Central memory CD8-positive, alpha-beta T cell (primary cell): ENCODE measurements at places on chromosomes 7 and 10.

GRCh38 chr10:10533437-10533836, 484.2 kb upstream of the CELF2 start:
- H3K4me1 ChIP-seq = no peaks in the 10 kb centered on the region
- no peaks in the 10 kb centered on the region for H3K36me3 ChIP-seq
- no peak for DNase-seq
- no peak overlapping the region for H3K27ac ChIP-seq

GRCh38 chr7:41134300-41135255, 568.3 kb downstream of the INHBA start:
- no peak overlapping the region for H3K4me3 ChIP-seq
- H3K4me1 ChIP-seq = no peaks in the 10 kb centered on the region
- H3K36me3 ChIP-seq = no peaks in the 10 kb centered on the region
- no peak overlapping the region for H3K27ac ChIP-seq
- no peaks in the 10 kb centered on the region for H3K27me3 ChIP-seq

DNA sequence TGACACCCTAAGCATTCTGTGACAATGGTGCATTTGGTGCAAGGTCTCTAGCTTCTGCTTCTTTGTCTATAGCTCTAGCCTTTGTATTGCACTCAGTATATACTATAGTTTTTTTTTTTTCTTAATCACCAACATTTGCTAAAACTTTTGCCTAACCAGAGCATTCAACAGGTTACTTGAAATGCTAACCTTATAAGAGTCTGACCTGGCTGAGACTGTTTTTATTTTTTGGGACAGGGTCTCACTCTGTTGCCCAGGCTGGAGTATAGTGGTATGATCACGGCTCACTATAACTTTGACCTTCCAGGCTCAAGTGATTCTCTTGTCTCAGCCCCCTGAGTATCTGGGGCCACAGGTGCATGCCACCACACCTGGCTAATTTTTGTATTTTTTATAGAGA, 92.4 kb downstream of the ZNF365 start:
- DNase-seq = no peak
- H3K4me3 ChIP-seq = no peak overlapping the region
- H3K4me1 ChIP-seq = no peaks in the 10 kb centered on the region
- peaks cover 2% of the 10 kb centered on the region for H3K36me3 ChIP-seq
- H3K27ac ChIP-seq = no peak overlapping the region

- DNase-seq = no peak
- H3K27ac ChIP-seq = peak overlapping the region; percentile 29
- peaks cover 7% of the 10 kb centered on the region for H3K27me3 ChIP-seq
- peaks cover 14% of the 10 kb centered on the region for H3K4me1 ChIP-seq
- no peak overlapping the region for H3K4me3 ChIP-seq
These were observed 13.1 kb upstream of the IMPDH1 start for GRCh38 chr7:128422842-128423241.

DNA sequence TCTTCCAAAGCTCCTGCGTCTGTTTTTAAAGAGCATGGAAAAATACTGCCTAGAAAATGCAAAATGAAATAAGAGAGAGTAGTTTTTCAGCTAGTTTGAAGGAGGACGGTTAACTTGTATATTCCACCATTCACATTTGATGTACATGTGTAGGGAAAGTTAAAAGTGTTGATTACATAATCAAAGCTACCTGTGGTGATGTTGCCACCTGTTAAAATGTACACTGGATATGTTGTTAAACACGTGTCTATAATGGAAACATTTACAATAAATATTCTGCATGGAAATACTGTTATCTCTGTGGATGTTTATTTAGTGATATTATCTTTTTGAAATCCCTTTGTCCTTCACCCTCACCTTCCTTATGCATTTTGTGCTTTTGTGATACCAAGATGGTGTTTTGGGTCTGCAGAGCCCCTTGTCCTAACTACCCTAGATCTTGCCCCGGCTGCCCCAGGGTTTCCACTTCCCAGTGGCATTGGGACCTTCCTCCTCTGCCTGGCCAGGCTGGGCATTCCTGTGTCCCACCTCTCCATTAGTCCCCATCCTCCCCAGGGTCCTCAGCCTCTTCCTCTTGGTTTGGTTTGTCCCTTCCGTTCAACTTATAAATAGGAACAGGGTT, 5.2 kb downstream of the IGFBP1 start:
- H3K27ac ChIP-seq = no peak overlapping the region
- no peaks in the 10 kb centered on the region for H3K36me3 ChIP-seq
- peaks cover 90% of the 10 kb centered on the region for H3K27me3 ChIP-seq
- H3K4me3 ChIP-seq = no peak overlapping the region
- no peak for DNase-seq

DNA sequence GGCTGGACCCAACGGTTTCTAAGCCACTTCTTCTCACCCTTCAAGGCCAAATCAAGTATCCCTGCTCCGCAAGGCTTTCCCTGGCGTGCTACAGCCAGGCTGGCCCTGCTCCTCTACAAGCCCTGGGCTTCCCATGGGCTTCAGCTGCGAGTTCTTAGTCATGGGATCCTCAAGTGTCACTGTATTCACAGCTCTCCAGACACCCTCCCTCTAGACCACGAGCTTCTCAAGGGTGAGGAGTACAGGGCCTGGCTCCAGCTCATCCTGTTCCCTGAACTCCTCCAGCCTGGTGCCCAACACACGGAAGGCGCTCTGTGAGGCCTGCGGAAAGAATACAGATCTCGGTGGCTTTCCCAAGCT, 38.8 kb downstream of the FAM53B start:
- DNase-seq = no peak
- no peaks in the 10 kb centered on the region for H3K27me3 ChIP-seq
- peaks cover 96% of the 10 kb centered on the region for H3K4me1 ChIP-seq
- H3K4me3 ChIP-seq = peak overlapping the region; percentile 65
- H3K27ac ChIP-seq = peak overlapping the region; percentile 97

GRCh38 chr10:17122726-17123661, 6.6 kb downstream of the CUBN start:
- no peak overlapping the region for H3K27ac ChIP-seq
- H3K36me3 ChIP-seq = peaks cover 17% of the 10 kb centered on the region
- no peak for DNase-seq
- no peak overlapping the region for H3K4me3 ChIP-seq
- no peaks in the 10 kb centered on the region for H3K27me3 ChIP-seq

DNA sequence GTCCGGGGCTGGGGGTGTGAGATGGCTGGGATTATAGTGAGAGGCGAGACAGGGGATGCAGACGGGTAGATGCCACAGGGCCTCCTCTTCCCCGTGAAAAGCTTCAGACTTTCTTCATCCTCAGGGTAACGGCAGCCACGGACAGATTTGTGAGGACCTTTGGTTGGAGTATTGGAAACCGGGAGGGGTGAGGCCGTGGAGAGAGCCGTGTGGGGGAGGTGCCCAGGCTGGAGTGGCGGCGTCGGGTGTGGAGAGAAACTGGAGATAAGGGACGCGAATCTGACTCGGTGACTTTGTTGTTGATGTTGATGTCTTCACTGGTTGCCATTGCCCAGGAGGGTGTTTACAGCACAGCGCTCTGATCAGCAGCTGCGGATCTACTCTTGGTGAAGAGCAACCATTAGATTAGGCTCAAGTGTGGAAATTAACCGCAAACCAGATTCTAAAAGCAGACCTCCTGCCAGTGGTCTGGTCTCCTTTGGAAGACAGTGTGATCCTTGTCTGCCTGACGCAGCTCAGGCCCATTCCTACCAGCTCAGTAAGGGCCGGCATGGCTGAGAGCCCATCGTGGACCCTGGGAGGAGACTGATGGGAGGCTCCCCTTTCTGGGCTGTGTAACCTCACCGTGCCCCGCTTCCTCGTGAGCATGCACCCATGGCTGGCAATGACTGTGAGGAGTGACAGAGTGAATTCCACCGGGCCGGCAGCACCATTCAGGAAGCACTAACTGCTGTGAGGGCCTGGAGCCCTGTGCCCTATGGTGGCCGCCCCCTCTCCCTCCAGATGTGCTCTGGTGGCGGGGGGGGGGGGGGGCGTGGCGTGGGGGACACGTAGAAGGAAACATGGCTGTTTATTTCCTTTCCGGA, 90.3 kb downstream of the INPP5A start:
- peak overlapping the region; percentile 46 for H3K27ac ChIP-seq
- DNase-seq = no peak
- H3K4me3 ChIP-seq = no peak overlapping the region
- H3K4me1 ChIP-seq = peaks cover 39% of the 10 kb centered on the region
- H3K27me3 ChIP-seq = no peaks in the 10 kb centered on the region

- H3K4me3 ChIP-seq = no peak overlapping the region
- no peak overlapping the region for H3K27ac ChIP-seq
- H3K27me3 ChIP-seq = no peaks in the 10 kb centered on the region
- no peaks in the 10 kb centered on the region for H3K36me3 ChIP-seq
These were observed 65.4 kb downstream of the FANK1 start for GRCh38 chr10:125961743-125962142.

DNA sequence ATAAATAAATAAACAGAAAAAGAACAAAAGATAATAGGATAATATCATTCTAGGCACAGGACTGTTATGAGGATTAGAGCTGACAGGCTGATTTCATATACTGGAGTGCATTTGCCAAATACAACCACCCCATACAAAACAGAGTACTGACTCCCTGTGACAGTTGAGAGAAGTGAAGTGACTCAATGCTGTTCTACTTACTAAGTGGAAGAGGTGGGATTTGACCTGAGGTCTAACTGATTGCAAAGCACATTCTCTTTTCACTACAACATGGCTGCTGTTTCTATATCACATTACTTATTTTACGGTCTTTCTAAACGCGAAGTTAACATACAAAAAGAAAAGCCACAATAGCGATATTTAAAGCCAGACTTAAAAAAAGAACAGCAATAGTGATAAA, 51.4 kb downstream of the ITGB1 start:
- H3K4me1 ChIP-seq = no peaks in the 10 kb centered on the region
- no peaks in the 10 kb centered on the region for H3K27me3 ChIP-seq
- DNase-seq = no peak

DNA sequence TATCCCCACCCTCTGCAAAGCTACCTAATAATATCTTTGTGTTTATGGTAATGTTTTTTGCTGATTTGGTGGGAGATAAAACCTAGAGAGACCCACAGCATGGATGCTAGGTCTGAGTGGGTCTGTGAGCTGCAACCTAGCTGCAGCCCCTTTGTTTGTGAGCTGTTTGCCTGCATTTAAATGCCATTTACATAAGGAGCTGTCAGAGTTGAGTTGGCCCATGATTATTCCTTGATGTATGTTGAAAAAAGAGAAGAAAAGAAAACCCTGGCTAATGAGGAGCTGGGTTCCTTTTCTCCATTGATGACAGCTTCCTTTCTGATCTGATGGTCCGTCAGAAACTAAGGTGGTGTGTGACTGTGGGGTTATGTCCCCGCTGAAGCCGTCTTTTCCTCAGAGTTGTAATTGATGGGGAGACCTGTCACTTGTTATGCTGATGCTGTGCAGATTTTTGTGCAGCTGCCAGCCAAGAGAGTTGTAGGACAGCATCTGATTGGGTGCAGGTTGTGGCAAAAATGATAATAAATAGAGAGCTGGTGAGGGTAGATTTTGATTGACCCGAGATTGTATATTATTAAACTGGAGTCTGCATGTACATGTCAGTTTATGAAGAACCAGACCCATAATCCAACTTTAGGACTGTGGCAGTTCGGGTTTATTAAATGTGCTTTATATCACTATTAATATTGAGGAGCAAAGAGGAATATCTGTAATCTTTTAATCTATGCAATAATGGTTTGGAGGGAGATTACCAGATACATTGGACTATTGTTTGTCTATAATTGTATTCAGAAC, 219.8 kb downstream of the AUTS2 start:
- H3K27me3 ChIP-seq = no peaks in the 10 kb centered on the region
- H3K27ac ChIP-seq = no peak overlapping the region
- no peaks in the 10 kb centered on the region for H3K4me1 ChIP-seq
- H3K36me3 ChIP-seq = peaks cover 2% of the 10 kb centered on the region
- DNase-seq = no peak
- H3K4me3 ChIP-seq = no peak overlapping the region

- no peak overlapping the region for H3K4me3 ChIP-seq
- no peak for DNase-seq
- no peaks in the 10 kb centered on the region for H3K4me1 ChIP-seq
- H3K27ac ChIP-seq = no peak overlapping the region
- no peaks in the 10 kb centered on the region for H3K36me3 ChIP-seq
- H3K27me3 ChIP-seq = no peaks in the 10 kb centered on the region
These were observed 82.4 kb downstream of the PHYHIPL start for GRCh38 chr10:59258890-59259289.

GRCh38 chr7:100890653-100891567, 1.4 kb upstream of the UFSP1 start:
- no peak for DNase-seq
- peaks cover 32% of the 10 kb centered on the region for H3K36me3 ChIP-seq
- peak overlapping the region; percentile 77 for H3K4me3 ChIP-seq
- H3K27me3 ChIP-seq = peaks cover 38% of the 10 kb centered on the region
- no peak overlapping the region for H3K27ac ChIP-seq
- peaks cover 47% of the 10 kb centered on the region for H3K4me1 ChIP-seq

DNA sequence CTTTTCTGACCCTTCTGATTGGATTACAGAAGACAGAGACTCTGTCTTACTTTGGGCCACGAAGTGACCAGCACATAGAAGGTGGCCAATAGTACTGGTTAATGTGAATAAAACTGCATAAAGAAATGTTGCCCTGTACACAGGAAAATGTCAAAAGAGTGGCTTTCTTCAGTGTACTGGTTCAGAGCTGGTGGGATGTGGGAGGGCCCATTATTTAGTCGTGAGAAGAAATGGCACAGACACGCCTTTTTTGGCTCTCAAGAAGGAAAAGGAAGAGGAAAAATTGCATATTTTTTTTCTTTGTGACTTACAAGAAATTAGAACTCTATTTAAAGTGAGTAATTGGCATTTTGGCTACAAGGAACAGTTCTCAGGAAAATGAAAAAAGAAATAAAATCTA, 129.7 kb downstream of the DGKI start:
- DNase-seq = no peak
- no peaks in the 10 kb centered on the region for H3K4me1 ChIP-seq
- H3K4me3 ChIP-seq = no peak overlapping the region
- H3K36me3 ChIP-seq = no peaks in the 10 kb centered on the region
- H3K27ac ChIP-seq = no peak overlapping the region
- H3K27me3 ChIP-seq = peaks cover 11% of the 10 kb centered on the region

DNA sequence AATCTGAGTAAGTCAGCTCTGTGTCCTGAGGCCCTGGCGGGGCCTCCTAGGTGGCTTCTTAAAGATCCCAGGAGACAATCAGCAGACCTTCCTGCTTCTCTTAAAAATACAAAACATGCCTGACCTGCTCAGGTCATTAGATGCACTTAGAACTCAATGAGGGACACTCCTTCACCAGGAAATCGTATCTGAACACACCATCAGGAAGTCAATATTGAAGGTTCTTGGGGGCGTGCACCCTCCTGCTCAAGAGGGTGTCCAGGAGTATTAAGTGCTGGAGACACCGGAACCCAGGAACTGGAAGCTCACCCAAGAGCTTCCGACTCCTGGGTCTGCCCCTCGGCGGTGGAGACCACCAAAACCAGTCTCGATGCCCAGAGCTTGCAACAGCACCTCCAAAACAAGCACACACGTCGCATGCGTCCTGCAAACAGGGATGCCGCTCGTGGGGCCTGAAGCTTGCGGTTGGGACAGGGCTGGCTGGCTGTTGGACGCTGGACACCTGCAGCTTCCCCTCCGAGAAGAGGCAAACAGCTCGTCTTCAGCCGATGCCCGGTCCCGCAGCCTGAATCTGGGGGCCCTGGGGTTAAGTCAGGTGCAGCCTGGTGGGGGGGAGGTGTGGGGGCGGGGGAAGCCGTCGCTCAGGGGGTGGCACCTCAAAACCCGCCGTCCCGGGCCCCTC, 803 bp downstream of the RAPGEF5 start:
- DNase-seq = no peak
- peaks cover 1% of the 10 kb centered on the region for H3K36me3 ChIP-seq
- H3K4me1 ChIP-seq = no peaks in the 10 kb centered on the region
- no peak overlapping the region for H3K27ac ChIP-seq
